ENCODE measurements at places on chromosomes 11 and 22.
A peak's percentile ranks its signal among the peaks of the same experiment; 100 is the strongest.

DNA sequence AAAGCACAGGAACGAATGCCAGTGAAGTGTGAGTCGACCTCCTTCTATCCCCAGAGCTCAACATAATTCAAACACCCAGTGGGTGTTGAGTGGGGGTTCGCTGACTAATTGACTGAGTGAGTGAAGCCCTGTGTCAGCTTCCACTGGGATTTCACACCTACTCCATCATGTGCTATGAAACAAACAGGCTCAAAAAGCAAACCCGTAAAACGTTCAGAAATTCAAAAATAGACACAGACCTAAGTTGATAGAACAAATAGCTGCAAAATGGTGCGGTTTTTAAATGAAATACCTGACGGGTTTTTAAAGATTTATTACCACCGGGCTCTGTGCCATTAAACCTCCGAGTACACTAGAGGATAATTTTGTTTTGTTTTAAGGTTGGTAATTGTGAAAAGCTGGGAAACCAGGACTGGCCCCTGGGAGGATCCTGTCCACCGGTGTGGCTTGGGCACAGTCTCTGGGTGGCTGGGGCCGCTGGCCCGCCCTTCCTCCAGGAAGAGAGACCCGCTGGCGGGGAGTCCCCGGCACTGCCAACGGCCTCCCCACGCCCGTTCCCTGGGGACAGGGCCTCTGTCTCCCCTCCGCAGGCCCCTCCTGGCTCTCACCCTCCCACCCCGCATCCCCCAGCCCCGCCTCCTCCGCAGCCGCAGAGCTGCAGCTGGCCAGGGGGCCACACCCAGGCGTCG, 13.6 kb downstream of the KCNJ5 start:
- DNase-seq = peak; percentile 3
- no peak overlapping the region for H3K27ac ChIP-seq
- peak overlapping the region; percentile 37 for H3K4me3 ChIP-seq
- no peaks in the 10 kb centered on the region for H3K36me3 ChIP-seq

GRCh38 chr22:49147617-49148175, 680.0 kb downstream of the BRD1 start:
- no peaks in the 10 kb centered on the region for H3K27me3 ChIP-seq
- no peaks in the 10 kb centered on the region for H3K36me3 ChIP-seq
- no peak overlapping the region for H3K27ac ChIP-seq
- no peak overlapping the region for H3K4me3 ChIP-seq
- no peak for DNase-seq
- no peaks in the 10 kb centered on the region for H3K4me1 ChIP-seq

DNA sequence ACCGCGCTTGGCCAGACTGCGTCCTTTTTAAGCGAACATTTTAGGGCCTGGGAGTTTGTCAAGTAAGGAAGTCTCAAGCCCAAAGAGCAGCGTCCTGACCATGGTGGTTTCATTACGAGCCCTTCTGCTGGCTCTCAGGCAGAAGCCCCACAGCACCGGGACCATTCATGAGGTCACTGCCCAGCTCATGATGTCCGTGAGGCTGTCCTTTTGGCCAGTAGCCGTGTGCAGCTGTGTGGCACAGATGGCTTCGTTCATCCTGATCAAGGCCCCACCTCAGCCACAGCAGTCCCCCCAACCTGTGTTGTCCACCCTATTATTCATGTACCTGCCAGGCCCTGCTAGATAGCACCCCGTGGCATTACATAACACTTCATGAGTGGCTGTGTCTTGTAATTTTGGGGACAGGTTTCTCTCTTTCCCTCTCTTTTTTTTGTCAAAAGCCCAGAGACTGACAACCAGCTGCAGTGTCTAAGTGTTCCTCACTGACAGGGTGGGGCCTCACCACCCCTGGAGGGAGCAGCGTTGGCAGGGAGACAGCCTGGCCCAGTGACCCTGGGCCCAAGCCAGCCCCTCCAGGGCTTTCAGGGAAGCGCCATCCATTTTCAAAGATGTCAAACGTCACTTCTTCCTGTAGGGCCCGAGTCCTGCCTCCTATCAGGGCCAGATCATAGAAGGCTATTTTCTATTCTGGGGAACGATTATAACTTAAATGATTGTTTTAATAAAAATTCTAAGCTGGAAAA, 21.8 kb upstream of the CABP7 start:
- peaks cover 43% of the 10 kb centered on the region for H3K36me3 ChIP-seq
- DNase-seq = no peak
- no peaks in the 10 kb centered on the region for H3K27me3 ChIP-seq

GRCh38 chr11:105051559-105051958, 6.4 kb upstream of the CARD16 start:
- H3K4me1 ChIP-seq = peaks cover 12% of the 10 kb centered on the region
- H3K27me3 ChIP-seq = no peaks in the 10 kb centered on the region
- DNase-seq = no peak
- no peaks in the 10 kb centered on the region for H3K36me3 ChIP-seq

GRCh38 chr22:31451709-31452571, 37.7 kb downstream of the EIF4ENIF1 start:
- peaks cover 80% of the 10 kb centered on the region for H3K36me3 ChIP-seq
- no peak overlapping the region for H3K27ac ChIP-seq
- H3K4me1 ChIP-seq = no peaks in the 10 kb centered on the region

DNA sequence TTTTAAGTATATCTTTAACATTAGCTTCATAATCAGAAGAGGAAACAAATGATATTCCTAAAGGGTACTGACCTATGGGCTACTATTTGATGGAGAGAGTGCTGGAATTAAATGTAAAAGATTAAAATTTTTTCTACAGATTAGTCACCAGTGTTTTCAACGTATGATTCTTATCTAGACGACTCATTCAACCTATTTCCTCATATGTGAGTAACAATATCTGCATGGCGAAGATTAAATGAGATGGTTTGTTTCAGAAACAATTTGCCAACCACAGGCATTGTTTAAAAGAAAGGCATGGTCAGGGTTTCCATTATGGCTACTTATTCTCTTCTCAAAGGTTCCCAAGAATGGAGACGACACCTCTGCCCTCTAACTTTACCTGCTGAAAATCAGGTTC, 20.4 kb downstream of the OR56B4 start:
- no peaks in the 10 kb centered on the region for H3K36me3 ChIP-seq
- no peak for DNase-seq
- no peak overlapping the region for H3K27ac ChIP-seq
- no peaks in the 10 kb centered on the region for H3K27me3 ChIP-seq
